ENCODE measurements at places on chromosomes 11 and 22.

DNA sequence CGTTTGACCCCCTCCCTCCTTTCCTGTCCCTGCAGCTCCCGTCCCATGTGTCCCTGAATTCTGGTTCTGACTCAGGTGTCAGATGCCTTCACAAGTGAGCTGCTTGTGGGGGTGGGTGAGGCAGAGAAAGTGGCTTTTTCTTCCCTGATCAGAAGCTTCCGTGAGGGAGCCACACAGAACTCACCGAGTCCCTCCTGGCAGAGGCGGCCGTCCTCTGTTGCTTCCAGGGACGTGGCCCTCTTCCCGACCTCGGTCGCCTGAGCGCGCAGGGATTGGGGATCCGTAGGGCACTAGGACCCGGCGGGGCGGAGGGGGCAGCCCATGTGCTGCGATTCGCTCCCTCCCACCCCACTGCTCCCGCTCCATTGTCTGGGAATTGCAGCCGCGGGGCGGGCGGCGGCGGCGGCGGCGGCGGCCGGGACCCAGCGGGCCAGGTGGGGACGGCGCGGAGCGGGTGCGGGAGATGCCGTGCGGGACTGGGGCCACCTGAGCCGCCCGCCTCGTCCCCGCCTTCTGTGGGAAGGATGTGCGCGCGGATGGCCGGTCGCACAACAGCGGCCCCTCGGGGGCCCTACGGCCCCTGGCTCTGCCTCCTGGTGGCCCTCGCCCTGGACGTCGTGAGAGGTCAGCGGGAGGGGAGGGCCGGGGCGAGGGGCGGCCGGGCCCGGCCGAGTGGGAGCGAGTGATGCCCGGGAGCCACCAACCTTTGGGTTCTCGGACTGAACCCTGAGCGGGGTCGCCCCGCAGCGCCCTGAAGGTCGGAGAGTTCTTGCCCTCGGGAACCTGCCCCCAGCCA lies at the start of gene TMEM132A:
TSS of gene TMEM132A (plus strand) at position 351 of the 796 bp plus-strand sequence. CDS start at position 525, 174 bp downstream.
- peak; percentile 21 for DNase-seq

DNA sequence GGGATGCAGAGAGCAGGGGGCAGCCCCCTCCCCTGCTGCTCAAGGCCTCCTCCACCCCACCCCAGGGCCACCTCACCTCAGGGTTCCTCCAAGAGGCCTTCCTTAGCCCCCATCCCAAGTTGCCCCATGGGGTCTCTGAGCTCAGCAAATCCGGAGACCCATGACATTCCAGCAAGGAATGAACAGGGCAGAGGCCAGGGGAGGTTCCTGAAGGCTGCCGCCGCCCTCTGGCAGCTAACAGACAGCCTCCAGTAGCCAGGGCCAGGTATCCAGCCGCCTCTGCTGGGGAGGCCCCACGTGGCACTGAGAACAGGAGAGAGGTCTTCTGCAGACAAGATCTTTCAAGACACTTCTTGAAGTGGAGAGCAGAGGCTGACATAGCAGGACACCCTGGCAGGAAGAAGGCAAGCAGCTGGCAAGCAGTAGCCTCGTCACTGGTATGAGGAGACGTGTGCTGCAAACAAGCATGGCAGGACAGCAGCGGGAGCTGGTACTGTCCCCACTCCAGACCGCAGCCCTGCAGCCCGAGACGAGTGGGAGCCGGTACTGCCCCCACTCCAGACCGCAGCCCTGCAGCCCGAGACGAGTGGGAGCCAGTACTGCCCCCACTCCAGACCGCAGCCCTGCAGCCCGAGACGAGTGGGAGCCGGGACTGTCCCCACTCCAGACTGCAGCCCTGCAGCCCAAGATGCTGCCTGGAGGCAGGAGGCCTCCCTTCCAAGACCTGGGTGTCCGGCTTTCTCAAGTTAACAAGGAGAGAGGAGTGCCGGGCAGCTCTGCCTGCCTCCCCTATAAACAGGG lies 190.6 kb downstream of the IGLL1 start:
- no peak for DNase-seq

- DNase-seq = peak; percentile 91
These were observed 471.9 kb downstream of the MIAT start for GRCh38 chr22:27129266-27129665.

- DNase-seq = no peak
These were observed 2.4 kb downstream of the ATF4 start for GRCh38 chr22:39522567-39523300.

DNA sequence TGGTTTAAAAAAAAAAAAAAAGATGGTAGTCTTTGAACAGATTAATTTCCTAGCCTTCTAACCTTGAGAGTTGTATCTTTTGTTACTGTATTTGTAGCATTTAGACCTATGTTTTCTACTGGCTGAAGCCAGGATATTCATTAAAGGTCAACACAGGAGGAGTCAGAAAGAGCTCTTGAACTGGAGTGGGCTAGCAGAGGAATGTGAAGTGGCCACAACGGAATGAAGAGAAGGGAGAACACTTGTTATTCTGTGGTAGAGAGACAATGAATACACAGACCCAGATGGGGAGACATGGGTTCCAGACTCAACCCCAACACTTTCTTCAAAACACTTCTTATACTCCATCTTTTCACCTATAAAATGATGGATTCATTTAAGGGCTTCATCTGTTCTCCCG lies 88.1 kb downstream of the RELT start:
- no peak for DNase-seq

GRCh38 chr11:35558513-35558912 lies 33.1 kb upstream of the PAMR1 start:
- no peak for DNase-seq

GRCh38 chr11:86990515-86990914 lies 35.3 kb upstream of the FZD4 start:
- DNase-seq = no peak

DNA sequence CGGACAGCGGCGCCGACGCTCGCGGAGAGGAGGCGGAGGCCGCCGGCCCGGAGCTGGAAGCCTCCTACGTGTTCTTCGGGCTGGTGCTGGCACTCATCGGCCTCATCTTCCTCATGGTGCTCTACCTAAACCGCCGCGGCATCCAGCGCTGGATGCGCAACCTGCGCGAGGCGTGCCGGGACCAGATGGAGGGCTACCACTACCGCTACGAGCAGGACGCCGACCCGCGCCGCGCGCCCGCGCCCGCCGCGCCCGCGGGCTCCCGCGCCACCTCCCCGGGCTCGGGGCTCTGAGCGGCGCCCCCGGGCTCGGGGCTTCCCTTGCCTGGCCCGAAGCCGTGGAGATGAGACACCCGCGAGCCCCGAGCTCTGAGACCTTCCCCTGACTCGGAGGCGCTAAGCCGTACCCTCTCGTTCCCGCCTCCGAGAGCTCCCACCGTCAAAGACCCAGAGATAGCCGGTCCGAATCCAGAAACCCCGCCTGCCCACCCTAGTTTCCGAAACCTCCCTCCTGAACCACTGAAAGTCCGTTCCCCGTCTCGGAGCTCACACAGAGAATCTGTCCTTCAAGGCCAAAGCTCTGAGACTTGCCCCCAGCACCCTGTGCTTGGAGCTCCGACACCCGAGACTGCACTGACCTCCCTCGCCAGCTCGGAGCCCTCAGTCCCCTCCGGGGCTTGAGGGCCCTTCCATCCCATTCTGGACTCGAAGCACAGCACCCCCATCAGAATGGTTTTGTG lies 1.5 kb downstream of the TPBGL start:
- DNase-seq = no peak

DNA sequence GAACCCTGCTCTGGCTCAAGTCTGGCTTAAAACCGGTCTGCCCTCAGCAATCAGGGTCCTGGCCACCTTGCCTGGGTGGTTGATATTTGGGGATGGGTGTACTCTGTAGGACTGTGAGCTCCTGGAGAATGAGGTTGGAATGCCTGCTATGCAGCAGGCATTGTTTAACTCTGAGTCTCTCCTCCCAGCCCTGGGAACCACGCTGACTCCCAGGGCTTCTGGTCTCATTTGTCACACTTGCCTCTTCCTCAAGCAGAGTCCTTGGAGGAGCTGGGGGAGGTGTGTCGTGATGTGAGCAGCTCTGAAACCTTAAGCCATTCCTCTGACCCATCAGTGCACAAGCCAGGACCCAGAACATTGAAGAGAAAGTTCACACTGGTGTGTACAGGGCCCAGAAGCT lies 340.1 kb downstream of the MN1 start:
- no peak for DNase-seq

DNA sequence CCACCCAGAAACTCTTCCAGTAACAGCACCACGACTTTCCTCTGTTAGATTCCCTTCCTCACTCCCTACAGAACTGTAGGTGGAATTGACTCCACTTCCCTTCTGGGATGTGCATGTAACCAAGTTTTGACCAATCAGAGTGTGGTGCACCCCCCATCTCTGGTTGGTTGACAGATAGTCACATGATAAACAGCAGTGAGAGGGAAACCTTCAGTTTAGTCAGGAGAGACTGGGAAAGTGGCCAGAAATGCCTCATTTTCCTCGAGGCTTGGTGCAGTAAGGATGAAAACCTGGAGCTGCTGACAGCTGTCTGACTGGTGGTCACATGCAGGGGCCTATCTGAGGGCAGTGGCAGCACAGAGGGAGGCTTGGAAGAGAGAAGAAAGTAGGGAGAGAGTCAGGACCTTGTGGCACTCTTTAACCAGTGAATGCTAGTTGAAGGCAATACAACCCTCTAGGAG lies 67.3 kb upstream of the GRK3 start:
- no peak for DNase-seq

GRCh38 chr11:9756461-9756860 lies 92.6 kb downstream of the SWAP70 start:
- no peak for DNase-seq

- no peak for DNase-seq
These were observed 144.6 kb upstream of the RASSF10 start for GRCh38 chr11:12864316-12865156.

GRCh38 chr11:87819151-87819550 lies 356.1 kb downstream of the RAB38 start:
- no peak for DNase-seq

DNA sequence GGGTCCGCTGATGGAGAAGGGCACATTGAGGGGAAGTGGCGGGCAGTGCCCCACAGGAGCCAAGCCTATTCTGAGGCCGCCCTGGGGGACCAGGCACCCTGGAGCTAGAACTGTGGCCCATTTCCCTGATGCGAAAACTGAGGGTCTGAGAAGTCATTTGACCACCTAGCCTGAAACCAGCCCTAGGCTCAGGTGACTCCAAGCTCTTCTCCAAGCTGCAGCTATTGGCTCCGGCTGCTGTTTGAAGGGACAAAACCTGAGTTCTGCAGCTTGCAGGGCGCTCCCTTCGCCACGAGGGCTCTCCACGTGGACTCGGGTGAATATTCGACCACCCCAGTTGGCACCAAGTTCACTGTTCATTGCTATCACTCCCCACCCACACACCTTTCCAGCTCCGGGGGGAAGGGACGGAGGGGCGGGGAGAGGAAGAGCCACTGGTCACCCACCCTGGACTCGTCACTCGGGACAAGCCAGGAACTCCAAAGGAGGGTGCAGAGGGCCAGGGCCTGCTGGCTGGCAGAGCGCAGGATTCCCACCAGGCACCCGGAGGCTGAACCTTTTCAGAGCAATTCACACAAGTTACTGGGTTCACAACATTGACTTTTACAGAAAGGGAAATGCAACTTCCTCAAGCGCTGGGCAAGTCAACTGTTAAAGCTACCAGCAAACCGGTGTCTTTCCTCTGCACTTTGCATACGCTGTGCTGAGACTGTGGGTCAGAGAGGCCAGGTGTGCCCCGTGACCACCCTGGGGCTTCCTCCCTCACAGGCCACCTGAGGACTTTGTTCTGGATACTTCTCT lies 1.1 kb upstream of the RAC2 start:
- no peak for DNase-seq

- no peak for DNase-seq
These were observed 332.2 kb upstream of the RAG2 start for GRCh38 chr11:36930256-36930655.

- DNase-seq = no peak
These were observed 16.9 kb upstream of the CLMP start for GRCh38 chr11:123211981-123212380.

- DNase-seq = no peak
These were observed 206.0 kb downstream of the DYNC2H1 start for GRCh38 chr11:103315248-103315647.

DNA sequence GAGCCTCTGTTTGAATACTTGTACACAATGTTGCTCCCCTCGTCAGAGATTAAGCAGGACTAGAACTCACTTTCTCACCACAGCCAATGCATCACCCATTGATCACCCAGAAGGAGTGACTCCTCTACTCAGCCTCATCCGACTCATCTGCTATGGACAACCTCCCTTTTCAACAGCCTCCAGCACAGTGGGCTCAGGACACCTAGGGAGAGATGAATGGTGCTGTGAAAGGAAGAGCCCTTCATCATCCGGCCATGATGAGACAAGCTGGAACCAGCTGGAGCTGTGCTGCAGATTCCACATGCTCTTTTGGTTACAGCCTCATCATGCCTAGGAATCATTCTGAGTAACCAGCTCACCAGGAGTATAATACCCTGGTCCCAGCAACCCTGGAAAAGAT lies 15.5 kb downstream of the C11orf91 start:
- no peak for DNase-seq

DNA sequence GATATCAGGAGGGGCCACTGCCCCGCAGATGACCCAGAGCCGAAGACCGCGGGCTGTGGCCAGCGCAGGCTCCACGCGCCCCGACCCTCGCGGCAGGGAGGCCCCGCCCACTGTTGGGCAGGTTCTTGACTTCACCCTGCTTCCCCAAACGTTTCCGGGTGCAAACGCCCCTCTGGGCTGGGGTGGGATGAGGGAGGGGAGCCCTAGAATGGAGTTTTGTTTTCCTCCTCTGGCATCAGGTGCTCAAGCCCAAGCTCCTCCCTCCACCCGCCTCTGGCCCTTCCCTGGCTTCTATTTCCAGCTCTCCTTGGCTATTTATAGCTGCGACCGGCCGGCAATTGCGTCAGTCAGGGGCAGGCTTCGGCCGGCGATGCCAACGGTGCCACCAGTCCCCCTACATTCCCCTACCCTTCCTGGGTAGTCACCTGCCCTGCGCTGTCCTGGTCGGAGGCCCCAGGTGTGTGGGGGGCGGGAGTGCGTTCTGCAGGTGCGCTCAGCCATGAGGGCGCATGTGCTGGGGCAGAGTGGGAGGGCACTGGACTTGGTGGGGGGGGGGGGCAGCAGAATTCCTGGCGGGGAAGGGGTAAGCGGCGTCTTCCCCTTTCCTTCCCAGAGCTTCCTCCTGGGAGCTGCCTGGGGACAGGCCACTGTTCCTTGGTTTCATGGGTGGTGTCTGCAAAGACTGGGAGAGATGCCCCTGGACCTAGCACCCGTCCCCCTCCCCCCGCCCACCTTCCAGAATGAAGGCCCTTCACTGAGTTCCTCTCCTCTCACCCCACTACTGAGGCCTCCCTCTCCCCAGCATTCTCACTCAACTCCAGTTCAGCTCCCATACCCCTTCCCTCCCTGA lies 23.6 kb downstream of the DUSP8 start:
- DNase-seq = peak; percentile 17
